ENCODE measurements at places on chromosomes 11 and 22. TPM values are rescaled to one million over a fixed set of nuclear protein-coding genes. Genes with fewer than 3 reads are reported as not detected.

The ACRV1 gene
- total RNA-seq = not detected

The SOX6 gene
- total RNA-seq = not detected

The EFCAB6 gene
- 0.34 TPM for total RNA-seq

The TCN2 gene
- 4.6 TPM for total RNA-seq

The CALCB gene
- total RNA-seq = 0.13 TPM

The MGAT3 gene
- total RNA-seq = 0.20 TPM

The F2 gene
- 2.2 TPM for total RNA-seq

The SULT4A1 gene
- not detected for total RNA-seq

The KMT5B gene
- 21.1 TPM for total RNA-seq

The GDPD5 gene
- total RNA-seq = 8.9 TPM

The DBX1 gene
- not detected for total RNA-seq

The CSKMT gene
- 16.2 TPM for total RNA-seq

The SCUBE1 gene
- 0.15 TPM for total RNA-seq

The CEND1 gene
- 2.4 TPM for total RNA-seq

The SEC14L6 gene
- not detected for total RNA-seq

The FOLR3 gene
- total RNA-seq = 0.45 TPM

The MS4A12 gene
- total RNA-seq = not detected

The C1QTNF6 gene
- 6.8 TPM for total RNA-seq

The CNIH2 gene
- total RNA-seq = 0.88 TPM

The GPHA2 gene
- not detected for total RNA-seq

The WBP2NL gene
- total RNA-seq = not detected

The SHISAL1 gene
- total RNA-seq = 4.9 TPM

The SLC2A11 gene
- total RNA-seq = 9.2 TPM

The CECR2 gene
- 0.11 TPM for total RNA-seq

The PACSIN3 gene
- total RNA-seq = 29.3 TPM

The YAP1 gene
- total RNA-seq = 53.8 TPM

The POU2AF2 gene
- not detected for total RNA-seq

The SMTNL1 gene
- not detected for total RNA-seq

The KRTAP5-1 gene
- total RNA-seq = not detected

The MS4A1 gene
- not detected for total RNA-seq

The TUB gene
- 7.9 TPM for total RNA-seq

The NRXN2 gene
- total RNA-seq = 0.87 TPM

The EIF4G2 gene
- total RNA-seq = 598 TPM

The TMPRSS13 gene
- not detected for total RNA-seq

The NXPE4 gene
- total RNA-seq = not detected

The SAA4 gene
- total RNA-seq = not detected

The ROBO4 gene
- total RNA-seq = not detected

The OR8D1 gene
- total RNA-seq = not detected

The SLC35F2 gene
- total RNA-seq = 45.4 TPM

The HARBI1 gene
- 5.3 TPM for total RNA-seq

The USP2 gene
- 0.42 TPM for total RNA-seq

Measured in A549 treated with ZK216348 at 1 μM for 4 hours (cell line).